ENCODE measurements at places on chromosomes 12 and 14.

- no peak for DNase-seq
Measured at GRCh38 chr14:70077005-70077404, 111.7 kb downstream of the SLC8A3 start.

- no peak for DNase-seq
Measured at GRCh38 chr12:98425859-98426258, 89.5 kb upstream of the TMPO start.

- DNase-seq = no peak
Measured at GRCh38 chr12:110256780-110257431, 24.1 kb upstream of the ATP2A2 start.

- DNase-seq = no peak
Measured at GRCh38 chr14:105173145-105173544, 4.6 kb upstream of the JAG2 start.

GRCh38 chr14:101859538-101859902, 98.0 kb downstream of the PPP2R5C start:
- no peak for DNase-seq

GRCh38 chr12:89893972-89894706, 185.5 kb upstream of the ATP2B1 start:
- no peak for DNase-seq

GRCh38 chr14:105290621-105291346, 10.0 kb downstream of the BRF1 start:
- DNase-seq = no peak

GRCh38 chr12:12008931-12009611, 61.7 kb upstream of the BCL2L14 start:
- no peak for DNase-seq

DNA sequence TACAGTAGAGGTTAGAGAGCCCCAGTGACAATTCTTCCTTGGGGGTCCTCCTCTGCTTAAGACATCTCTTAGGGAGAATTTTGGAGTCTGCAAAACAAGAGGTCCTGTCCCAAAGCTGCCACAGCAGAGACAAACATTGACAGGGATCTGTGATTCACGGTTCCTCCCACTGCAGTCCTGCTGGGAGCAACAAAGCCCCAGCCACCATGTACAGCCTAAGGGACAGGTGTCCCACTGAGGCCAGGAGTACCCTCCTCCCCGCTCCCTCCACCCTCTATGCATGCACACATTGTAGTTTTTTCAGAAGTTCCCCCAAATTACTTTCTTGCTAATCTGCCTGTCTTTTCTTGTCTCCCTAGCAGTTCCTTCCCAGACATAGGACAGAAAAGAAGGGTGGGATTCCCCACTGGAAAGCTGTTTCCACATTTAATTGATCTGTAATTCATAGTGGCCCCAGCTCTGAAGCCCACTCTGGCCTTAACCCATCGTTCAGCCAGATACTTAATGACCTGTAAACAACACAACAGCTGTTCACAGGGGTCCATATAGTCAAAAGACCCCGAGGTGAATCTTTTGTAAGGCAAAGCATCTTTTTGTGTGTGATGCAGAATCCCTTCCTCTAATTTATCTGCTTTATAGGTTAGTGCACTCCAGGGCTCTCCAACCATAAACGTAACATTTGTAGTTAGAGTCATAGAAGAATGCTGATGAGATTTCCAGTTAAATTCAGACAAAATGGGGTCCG, 13.9 kb upstream of the PRICKLE1 start:
- DNase-seq = no peak

- no peak for DNase-seq
Measured at GRCh38 chr14:20631880-20632389, 9.6 kb downstream of the OR6S1 start.

- no peak for DNase-seq
Measured at GRCh38 chr12:86349196-86349595, 93.0 kb upstream of the MGAT4C start.

- no peak for DNase-seq
Measured at GRCh38 chr12:52496054-52496453, 3.0 kb upstream of the KRT6A start.

DNA sequence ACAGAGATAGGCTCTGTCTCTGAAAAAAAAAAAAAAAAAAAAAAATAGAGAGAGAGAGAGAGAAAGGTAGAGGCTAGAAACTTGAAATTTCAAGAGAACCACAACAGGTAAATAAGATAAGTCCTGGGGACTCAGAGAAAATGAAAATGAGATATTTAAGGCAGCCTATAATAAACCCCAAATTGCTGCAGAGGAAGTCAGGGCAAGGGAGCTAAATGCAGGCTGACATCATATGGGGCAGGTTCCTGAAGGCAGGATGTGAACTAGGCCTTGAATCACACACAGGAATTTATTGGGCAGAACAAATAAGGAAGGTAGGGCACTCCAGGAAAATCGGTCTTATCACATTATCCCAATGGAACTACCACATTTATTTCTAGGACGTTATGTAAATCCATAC, 54.9 kb upstream of the NUDT4 start:
- no peak for DNase-seq

Measured in cortex of kidney (tissue), 1 donor.